B cell (primary cell): ENCODE measurements at places on chromosomes 3 and 15. TPM values are rescaled to one million over a fixed set of nuclear protein-coding genes. Genes with fewer than 3 reads are reported as not detected.

The SLCO2A1 gene
- total RNA-seq: not detected in 2 replicates

The LPCAT4 gene
- total RNA-seq: 64.2 and 68.1 TPM in 2 replicates

DNA sequence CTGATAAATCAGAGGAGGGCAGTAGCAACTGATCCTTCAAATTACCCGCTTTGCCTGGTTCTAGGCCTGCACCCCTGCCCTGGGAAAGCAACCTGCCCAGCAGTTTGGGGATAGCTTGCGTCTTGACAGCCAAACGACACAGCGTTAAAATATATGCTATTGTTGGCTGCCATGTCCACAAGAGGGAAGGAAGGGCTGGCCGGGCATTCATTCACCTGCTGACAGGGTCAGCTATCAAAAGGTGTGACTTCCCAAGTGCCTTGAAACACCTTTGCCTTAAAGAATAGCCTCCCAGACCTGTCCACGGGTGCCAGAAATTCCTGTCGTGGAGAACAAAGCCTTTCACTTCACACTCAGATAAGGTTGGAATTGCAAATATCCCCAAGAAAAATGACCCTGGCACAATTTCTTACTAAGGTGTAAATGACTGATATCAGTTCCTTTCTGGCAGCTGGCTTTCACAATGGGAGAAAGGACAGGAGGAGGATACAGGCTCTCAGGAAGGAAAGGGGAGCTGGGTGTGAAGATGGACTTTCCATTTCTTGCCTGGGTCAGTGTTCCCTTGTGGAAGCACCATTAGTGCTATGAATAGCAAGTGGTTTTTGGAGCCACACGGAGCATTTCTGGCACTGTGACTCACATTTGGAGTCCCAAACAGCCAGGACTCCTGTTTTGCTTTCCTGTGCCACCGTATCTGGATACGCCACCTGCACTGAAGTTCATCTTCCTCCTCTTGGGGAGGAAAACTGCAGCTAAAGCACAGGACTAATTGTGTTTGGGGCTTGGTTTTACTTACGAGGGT lies 19.2 kb downstream of the ALDH1A3 start:
- H3K4me1 ChIP-seq: peaks cover 3% of the 10 kb centered on the region
- H3K36me3 ChIP-seq: no peaks in the 10 kb centered on the region
- H3K27me3 ChIP-seq: peaks cover 10% of the 10 kb centered on the region
- H3K27ac ChIP-seq: no peak overlapping the region

- peaks cover 8% of the 10 kb centered on the region for H3K36me3 ChIP-seq
- no peaks in the 10 kb centered on the region for H3K27me3 ChIP-seq
- H3K4me1 ChIP-seq: peaks cover 60% of the 10 kb centered on the region
- H3K4me3 ChIP-seq: peak overlapping the region; percentile 90
- peak overlapping the region; percentile 75 for H3K27ac ChIP-seq
Observed at GRCh38 chr3:150761831-150762661, 923 bp downstream of the SIAH2 start.

The IMPDH2 gene
- 186 and 193 TPM in 2 replicates for total RNA-seq

The C3orf85 gene
- not detected in 2 replicates for total RNA-seq

The SCN11A gene
- 0.24 and 0.25 TPM in 2 replicates for total RNA-seq

The TEX9 gene
- total RNA-seq: 41.8 and 43.1 TPM in 2 replicates

DNA sequence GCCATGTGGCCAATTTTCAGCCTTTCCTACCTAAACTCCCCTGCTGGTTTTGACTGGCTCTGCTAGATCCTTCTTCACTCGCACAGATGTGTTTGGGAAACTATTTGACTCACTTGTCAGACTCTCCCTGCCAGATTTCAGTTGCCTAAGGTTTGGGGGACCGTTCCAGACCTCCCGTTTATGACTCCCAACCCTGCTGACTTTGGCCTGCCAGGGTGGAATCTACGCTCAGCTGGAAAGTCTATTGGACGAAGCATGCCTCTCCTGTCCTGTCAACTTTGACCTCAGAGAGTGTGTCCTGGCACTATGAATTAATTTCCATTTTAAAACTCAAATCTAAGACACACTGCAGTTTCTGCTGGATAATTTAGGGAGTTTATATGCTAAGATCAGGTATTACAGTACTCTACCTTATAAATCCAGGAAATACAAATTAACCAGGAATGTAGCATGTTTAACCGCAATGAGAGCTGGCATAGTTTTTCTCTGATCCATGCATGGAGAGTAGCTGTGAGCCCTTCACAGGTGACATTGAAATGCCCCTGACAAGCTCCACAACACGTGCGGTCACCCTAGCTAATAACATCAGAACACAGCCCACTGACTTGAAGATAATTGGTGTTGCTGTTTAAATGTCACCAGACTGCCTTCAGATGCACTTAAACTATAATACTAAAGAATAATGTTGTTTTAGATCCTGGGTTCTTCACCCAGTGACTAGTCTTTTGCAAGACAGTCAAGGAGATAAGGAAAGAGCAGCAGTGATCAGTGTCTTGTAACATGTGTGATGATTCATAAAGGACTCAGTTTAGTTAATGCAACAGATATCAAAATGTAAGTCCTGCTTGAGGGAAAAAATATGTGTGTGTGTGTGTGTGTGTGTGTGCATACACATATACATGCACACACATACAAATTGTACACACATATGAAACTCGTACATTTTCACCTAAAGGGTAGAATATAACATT lies 223.0 kb upstream of the MCTP2 start:
- H3K4me3 ChIP-seq: no peak overlapping the region
- H3K27me3 ChIP-seq: no peaks in the 10 kb centered on the region
- no peak overlapping the region for H3K27ac ChIP-seq
- no peaks in the 10 kb centered on the region for H3K4me1 ChIP-seq

GRCh38 chr3:120172070-120172469 lies 77.8 kb upstream of the GSK3B start:
- H3K36me3 ChIP-seq: no peaks in the 10 kb centered on the region
- H3K4me3 ChIP-seq: no peak overlapping the region
- no peaks in the 10 kb centered on the region for H3K4me1 ChIP-seq
- DNase-seq: no peak
- no peaks in the 10 kb centered on the region for H3K27me3 ChIP-seq

DNA sequence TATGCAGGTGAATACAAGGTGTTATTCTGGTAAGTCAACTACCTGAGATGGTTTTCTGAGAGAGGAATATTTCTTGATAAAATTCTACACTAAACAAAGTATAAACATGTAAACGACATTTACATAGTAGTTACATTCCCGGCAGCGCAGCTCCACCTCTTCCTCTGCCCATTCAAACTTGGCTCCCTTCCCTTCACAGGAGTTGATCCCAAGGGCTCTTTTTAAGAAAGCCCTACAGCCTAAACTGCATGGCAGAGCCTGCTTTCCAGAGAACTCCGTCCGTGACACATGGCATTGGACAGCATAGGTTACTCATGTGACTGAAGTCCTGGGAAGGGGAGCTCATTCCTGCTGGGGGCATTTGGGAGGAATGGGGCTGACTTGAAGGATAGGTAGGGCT lies 22.0 kb upstream of the LCTL start:
- H3K27me3 ChIP-seq: no peaks in the 10 kb centered on the region
- H3K36me3 ChIP-seq: no peaks in the 10 kb centered on the region
- DNase-seq: no peak
- no peaks in the 10 kb centered on the region for H3K4me1 ChIP-seq

GRCh38 chr3:60598671-60599070 lies 652.6 kb downstream of the FHIT start:
- H3K27me3 ChIP-seq: no peaks in the 10 kb centered on the region
- H3K4me1 ChIP-seq: no peaks in the 10 kb centered on the region
- no peaks in the 10 kb centered on the region for H3K36me3 ChIP-seq
- no peak overlapping the region for H3K4me3 ChIP-seq

The CDC25A gene
- total RNA-seq: 0.07 and 0.53 TPM in 2 replicates

- no peaks in the 10 kb centered on the region for H3K27me3 ChIP-seq
- DNase-seq: no peak
- H3K4me3 ChIP-seq: no peak overlapping the region
Observed at GRCh38 chr15:58229297-58229768, 91.2 kb downstream of the AQP9 start.

- peak overlapping the region; percentile 53 for H3K4me3 ChIP-seq
- peak; percentile 25 for DNase-seq
- H3K36me3 ChIP-seq: no peaks in the 10 kb centered on the region
- H3K27me3 ChIP-seq: peaks cover 25% of the 10 kb centered on the region
- H3K4me1 ChIP-seq: peaks cover 14% of the 10 kb centered on the region
- no peak overlapping the region for H3K27ac ChIP-seq
Observed at GRCh38 chr3:53845103-53845880, 927 bp downstream of the CHDH start.

DNA sequence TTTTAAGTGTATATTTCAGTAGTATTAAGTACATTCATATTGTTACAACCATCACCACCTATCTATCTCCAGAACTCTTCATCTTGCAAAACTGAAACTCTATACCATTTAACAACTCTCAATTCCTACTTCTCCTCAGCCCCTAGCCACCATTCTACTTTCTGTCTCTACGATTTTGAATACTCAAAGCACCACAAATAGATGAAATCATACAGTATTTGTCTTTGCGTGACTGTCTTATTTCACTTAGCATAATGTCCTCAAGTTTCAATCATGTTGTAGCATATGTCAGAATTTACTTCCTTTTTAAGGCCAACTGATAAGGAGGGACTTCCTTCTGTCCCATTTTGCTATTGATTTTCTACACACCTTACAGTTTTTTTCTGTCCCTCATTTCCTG lies 593.3 kb downstream of the FHIT start:
- H3K4me1 ChIP-seq: no peaks in the 10 kb centered on the region
- no peaks in the 10 kb centered on the region for H3K36me3 ChIP-seq
- DNase-seq: no peak
- no peak overlapping the region for H3K4me3 ChIP-seq

The TM4SF1 gene
- total RNA-seq: not detected in 2 replicates

The GHSR gene
- not detected in 2 replicates for total RNA-seq

- H3K27me3 ChIP-seq: no peaks in the 10 kb centered on the region
- no peaks in the 10 kb centered on the region for H3K4me1 ChIP-seq
- DNase-seq: no peak
Observed at GRCh38 chr15:85178308-85178707, 196.7 kb downstream of the PDE8A start.

DNA sequence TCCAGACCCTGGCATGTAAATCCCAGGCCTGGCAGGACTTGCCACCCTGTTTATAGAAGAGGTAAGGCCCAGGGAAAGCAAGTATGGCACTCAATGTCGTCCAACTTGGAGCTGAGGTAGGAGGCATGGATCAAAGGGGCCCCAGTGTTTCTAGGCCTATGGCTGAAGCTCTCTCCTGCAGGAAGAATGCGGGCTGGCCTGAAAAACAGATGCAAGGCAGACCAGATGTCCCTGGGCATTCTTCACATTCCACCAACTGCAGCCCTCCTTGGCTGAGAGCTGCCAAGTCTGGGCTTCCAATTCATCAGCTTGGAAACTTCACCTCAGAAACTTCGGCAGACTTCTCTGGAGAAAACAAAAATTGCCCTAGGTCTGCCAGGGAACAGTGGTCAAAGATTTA lies 22.2 kb downstream of the MESD start:
- no peak for DNase-seq
- no peak overlapping the region for H3K27ac ChIP-seq
- no peaks in the 10 kb centered on the region for H3K27me3 ChIP-seq
- H3K36me3 ChIP-seq: peaks cover 20% of the 10 kb centered on the region
- H3K4me1 ChIP-seq: no peaks in the 10 kb centered on the region
- no peak overlapping the region for H3K4me3 ChIP-seq

GRCh38 chr3:152706991-152707713 lies 127.8 kb upstream of the P2RY1 start:
- no peak overlapping the region for H3K27ac ChIP-seq
- H3K36me3 ChIP-seq: no peaks in the 10 kb centered on the region
- no peaks in the 10 kb centered on the region for H3K4me1 ChIP-seq
- no peaks in the 10 kb centered on the region for H3K27me3 ChIP-seq

- no peaks in the 10 kb centered on the region for H3K27me3 ChIP-seq
- H3K36me3 ChIP-seq: no peaks in the 10 kb centered on the region
- H3K4me1 ChIP-seq: peaks cover 17% of the 10 kb centered on the region
- peak overlapping the region; percentile 98 for H3K4me3 ChIP-seq
Observed at GRCh38 chr15:78438619-78439285, 736 bp downstream of the IREB2 start.

DNA sequence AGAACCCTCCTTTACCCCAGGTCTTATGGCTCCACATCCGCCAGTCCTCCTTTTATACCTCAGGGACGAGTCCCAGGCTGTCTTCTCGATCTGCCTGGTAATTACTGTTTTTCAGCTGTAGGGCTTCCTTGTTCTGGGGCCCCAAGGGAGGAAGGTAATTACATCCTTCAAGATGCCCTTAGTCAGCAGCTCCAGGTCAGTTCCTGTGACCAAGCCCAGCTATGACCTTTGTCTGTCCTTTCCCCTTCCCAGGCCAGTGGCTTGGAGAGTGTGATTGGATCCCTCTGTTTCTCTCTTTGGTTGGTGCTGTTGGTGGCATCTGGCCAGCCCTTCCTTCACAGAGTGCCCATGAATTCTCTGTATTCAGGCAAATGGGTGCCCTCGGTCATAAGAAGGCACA lies 92.6 kb downstream of the AAGAB start:
- no peak overlapping the region for H3K4me3 ChIP-seq
- no peak overlapping the region for H3K27ac ChIP-seq
- H3K4me1 ChIP-seq: peaks cover 33% of the 10 kb centered on the region
- DNase-seq: no peak
- peaks cover 30% of the 10 kb centered on the region for H3K36me3 ChIP-seq

DNA sequence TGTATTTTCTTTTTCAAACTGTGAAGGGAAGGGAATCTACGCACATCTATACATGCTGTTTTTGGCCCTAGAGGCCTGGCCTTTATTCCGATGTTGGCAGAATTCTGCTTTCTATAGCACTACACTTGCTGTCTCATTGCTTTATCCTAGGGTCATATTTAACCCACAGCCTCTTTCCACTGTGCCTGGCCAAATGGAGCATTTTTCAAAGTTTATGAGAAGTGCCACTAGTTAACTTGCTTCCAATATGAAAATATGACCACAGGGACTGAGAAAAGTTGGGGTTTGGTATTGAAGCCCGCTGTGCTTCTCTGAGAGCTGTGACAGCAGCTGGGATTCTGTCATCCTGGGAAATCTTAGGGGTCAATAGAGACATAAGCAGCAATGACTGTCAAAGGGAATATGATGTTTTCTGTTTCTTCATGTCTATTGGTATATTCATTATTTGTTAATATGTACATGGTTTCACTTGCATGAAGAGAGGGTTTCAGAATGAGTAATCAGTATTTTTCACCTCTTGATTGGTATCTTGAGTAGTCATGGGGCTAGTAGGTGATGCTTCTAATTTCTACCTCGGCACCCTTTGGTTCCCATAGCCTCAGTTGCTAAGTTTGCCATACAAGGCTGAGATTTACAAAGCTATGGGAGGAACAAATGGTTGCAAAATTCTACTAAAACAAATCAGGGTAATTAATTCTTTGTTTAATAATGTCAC lies 275.8 kb upstream of the RBMS3 start:
- H3K36me3 ChIP-seq: no peaks in the 10 kb centered on the region
- no peak for DNase-seq
- H3K27ac ChIP-seq: no peak overlapping the region
- no peaks in the 10 kb centered on the region for H3K4me1 ChIP-seq
- no peak overlapping the region for H3K4me3 ChIP-seq

DNA sequence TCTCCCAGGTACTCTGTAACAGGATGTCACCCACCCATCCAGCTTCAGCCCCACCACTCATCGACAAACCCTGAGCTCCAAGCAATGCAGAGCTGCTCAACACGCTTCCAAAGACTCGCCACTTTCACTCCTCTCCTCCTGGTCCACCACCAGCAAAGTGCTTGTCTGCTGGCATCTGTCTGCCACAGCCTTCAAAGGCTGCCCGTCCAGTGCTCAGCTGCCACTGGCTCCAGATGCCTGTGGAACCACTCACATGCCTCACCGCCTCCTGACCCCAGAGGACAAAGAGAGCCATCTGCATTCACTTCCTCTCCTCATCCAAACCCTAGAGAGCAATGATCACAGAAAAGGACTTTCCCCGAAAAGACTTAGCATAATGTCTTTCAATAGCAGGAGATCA lies 109.5 kb upstream of the OCA2 start:
- H3K4me1 ChIP-seq: no peaks in the 10 kb centered on the region
- H3K4me3 ChIP-seq: no peak overlapping the region
- H3K27me3 ChIP-seq: no peaks in the 10 kb centered on the region
- DNase-seq: no peak
